ENCODE measurements at places on chromosomes 2 and 18. TPM values are rescaled to one million over a fixed set of nuclear protein-coding genes. Genes with fewer than 3 reads are reported as not detected.

DNA sequence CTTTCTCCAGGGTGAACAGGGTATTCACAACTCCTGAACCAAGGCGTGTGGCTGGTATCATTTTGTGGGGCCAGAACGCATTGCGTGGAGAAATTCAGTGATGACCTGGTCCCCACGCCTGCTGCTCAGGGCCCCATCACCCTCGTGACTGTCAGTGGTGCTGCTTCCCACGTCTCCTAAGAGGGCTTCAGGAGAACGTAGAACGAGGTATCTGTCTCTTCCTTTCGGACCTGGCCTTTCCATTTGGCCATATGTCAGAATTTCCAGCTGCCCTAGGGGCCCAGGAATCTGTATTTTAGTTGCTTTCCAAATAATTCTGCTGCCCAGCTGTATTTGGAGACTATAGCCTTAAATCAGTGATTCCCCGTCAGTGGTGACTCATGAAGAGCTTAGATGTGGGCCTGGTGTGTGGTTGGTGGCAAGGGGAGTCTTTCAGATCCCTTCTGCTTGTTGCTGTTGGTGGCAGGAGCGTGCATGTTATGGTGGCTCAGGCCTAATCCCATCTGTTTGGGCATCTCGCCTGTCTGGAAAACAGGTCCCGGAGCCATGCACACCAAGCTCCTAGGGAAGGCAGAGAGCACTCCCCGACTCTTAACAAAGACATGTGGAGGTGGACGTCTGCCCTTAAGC, 56.4 kb downstream of the NPAS2 start:
- no peak for DNase-seq

DNA sequence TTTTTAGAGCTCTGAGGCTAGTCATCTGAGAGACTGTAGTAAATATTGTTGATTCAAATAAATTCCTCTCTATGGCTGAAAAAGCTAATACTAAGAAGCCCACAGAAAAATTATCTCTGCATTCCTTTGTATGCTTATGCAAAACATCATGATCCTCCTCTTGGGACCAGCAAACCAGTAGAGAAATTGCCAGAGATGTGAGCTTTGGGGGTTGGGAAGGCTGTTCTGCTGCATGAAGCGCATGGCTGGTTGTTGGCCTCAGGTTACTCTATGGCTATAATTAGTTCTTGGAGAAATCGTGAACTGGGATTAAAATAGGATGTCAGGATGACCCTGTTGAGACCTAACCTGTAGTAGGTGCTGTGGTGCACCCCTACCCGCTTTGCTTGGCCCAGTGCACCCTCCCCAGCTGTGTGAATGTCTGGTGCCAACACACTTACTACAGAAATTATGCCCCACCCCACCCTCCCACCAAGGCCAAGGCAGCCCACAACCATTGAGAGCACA, 35.5 kb upstream of the C1D start:
- no peak for DNase-seq

The MYL1 gene
- not detected for total RNA-seq

- no peak for DNase-seq
Measured at GRCh38 chr2:43984533-43984932, 11.3 kb downstream of the LRPPRC start.

DNA sequence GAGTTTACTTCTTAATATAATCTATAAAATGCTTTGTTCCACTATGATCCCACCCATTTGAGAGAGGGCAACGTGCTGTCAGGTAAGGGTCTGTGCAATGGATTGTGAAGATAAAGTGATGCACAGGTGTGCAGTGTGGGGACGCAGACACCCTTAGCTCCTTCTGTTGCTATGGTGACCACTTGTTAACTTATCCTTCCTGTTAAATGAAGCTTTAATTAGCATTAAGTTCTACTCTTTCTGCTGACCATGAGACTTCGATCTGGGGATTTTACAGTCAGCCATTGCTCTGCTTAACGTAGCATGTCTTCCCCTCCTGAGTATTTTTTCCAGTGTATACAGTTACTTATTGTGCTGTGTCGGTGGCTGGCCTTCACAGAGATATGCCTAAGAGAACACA, 23.1 kb upstream of the ALKAL2 start:
- DNase-seq, result no peak

All from naive thymus-derived CD8-positive, alpha-beta T cell (primary cell).